ENCODE measurements at places on chromosomes 6 and 20.
A peak's percentile ranks its signal among the peaks of the same experiment; 100 is the strongest.

GRCh38 chr6:88919032-88919431 lies 44.4 kb downstream of the RNGTT start:
- DNase-seq = no peak

- no peak for DNase-seq
Measured at GRCh38 chr6:154882107-154882506, 113.0 kb upstream of the TIAM2 start.

GRCh38 chr6:110353457-110354001 lies 4.6 kb downstream of the METTL24 start:
- DNase-seq = no peak

DNA sequence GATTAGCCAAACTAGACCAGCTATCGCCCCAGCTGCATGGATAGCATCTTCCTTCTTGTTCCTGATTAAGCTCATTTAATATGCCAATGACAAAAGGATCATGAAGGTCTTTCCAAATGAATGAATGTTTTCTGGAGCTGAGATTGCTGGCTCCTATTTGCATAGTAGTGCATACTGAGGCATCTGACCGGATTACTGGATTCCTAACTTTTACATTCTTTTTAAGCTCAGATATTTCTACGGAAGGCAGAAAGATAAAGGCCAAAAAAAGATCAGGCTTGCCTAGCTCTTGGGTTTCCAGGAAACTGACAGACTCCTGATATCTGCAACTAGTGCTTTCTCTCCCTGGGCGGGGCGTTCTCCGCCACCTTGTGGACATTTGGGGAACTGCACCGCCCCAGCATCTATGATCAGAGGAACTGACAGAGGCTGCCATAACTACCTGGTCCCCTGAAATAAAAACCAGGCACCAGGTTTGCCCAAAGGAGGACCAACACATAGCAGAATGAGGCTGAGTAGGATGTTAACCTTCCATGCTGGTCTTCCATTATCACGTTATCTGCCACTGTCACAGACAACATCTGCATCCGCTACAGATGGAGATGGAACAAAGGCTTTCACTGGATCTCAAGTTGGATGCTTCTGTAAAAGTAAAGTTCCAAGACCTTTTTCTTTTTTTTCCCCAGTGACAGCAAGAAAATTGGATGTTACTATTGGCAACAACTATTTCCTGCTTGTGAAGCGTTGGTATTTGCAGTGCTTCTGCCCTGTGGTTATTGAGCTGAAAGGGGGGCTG lies 33.2 kb downstream of the NT5E start:
- peak; percentile 18 for DNase-seq

GRCh38 chr6:41639809-41640371 lies 1.6 kb downstream of the MDFI start:
- DNase-seq = no peak

GRCh38 chr6:140921366-140922226 lies 1211.1 kb upstream of the GJE1 start:
- DNase-seq = no peak

- no peak for DNase-seq
Measured at GRCh38 chr6:37141281-37142049, 28.5 kb upstream of the PIM1 start.

GRCh38 chr6:8166156-8166555 lies 63.8 kb upstream of the EEF1E1 start:
- no peak for DNase-seq

DNA sequence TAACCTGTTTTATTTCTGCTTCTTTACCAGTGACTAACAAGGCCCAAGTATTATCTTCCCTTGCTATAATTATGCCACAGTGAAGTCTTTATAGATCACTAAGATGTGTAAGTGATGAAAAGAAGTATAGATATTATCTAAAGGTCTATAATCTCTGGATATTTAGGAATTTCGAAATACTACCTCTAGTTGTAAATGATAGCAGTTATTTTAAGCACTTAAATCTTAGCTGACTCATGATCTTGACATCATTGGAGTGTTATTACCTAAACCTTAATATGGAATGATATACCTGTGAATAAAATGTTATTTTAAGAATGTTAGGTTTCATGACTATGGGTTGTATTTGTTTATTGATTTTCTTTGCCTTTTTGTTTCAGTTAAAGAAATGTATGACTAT lies 31.5 kb downstream of the CDC40 start:
- no peak for DNase-seq

- no peak for DNase-seq
Measured at GRCh38 chr6:150363733-150364132, 5.1 kb upstream of the IYD start.

DNA sequence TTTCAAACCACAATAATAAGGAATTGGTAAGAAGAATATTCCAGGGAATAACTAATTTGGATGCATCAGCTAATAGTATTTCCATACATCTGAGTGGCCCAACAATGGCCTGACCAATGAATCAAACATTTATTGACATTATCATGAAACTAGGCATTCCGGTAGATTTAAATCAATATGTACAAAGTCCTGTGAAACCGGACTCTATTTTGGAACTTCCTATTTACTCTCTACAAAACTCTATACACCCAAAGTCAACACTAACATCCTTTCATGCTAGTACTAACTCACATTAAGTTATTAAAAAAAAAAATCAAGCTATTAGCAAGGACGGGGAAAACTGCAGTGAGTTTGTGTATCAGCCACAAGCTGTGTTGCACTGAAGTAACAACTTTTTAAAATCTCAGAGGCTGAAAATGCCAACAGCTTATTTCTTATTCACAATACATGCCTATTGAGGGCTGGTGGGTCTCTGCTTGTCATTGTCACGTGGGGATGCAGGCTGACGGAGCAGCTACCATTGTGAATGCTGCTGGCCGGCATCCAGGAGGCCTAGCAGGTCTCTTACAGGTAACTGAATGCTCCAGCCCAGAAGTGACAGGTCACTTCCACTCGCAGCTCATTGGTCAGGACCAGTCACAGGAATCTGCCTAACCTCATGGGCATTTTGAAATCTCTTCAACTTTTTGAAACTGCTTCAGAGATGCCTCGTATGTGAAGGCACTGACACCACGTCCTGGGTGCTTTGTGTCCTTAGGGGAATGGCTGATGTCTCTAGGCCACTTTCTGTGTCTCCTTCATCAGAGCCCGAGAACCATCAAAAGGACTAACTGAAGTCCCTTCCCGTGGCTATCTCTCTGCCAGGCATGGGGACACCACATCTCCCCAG lies 76.3 kb downstream of the SLC22A23 start:
- DNase-seq = no peak

DNA sequence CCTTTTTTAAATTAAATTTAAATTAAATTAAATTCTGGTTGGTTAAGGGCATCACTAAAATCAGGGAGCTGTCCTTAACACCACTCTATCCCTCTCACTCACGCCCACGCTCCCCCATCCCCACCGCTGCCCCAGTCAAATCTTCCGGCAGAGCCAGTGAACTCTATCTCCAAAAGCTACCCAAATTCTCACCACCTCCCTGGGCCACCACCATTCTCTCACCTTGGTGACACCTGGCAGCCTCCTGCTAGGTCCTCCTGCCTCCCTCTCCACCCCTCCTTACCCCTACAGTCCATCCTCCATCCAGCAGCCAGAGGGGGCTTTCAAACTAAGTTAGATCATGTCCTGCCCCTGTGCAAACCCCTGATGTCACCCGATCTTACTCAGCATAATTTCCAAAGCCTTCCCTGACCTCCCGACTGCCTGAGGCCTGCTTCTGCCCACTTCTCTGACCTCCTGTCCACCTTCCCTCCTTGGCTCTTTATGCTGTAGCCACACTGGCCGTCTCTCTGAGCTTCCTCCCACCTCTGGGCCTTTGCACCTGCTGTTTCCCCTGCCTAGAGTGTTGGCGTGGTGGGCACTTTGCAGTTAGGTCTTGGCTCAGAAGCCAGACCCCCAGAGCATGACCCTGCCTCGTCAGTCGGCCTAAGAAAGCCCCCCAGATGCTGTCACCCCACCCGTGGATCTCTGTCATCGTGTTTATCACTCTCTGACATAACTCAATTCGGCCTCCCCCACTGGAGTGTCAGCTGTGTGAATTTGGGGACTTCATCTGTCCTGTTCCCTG lies 24.7 kb downstream of the PTGIS start:
- DNase-seq = no peak

- no peak for DNase-seq
Measured at GRCh38 chr6:56775498-56776166, 132.9 kb upstream of the DST start.

GRCh38 chr6:110147870-110148269 lies 31.6 kb downstream of the WASF1 start:
- DNase-seq = no peak

- no peak for DNase-seq
Measured at GRCh38 chr20:23111944-23112342, 25.8 kb upstream of the CD93 start.
